GM12864 (cell line): ENCODE measurements at places on chromosomes 3 and 15.

DNA sequence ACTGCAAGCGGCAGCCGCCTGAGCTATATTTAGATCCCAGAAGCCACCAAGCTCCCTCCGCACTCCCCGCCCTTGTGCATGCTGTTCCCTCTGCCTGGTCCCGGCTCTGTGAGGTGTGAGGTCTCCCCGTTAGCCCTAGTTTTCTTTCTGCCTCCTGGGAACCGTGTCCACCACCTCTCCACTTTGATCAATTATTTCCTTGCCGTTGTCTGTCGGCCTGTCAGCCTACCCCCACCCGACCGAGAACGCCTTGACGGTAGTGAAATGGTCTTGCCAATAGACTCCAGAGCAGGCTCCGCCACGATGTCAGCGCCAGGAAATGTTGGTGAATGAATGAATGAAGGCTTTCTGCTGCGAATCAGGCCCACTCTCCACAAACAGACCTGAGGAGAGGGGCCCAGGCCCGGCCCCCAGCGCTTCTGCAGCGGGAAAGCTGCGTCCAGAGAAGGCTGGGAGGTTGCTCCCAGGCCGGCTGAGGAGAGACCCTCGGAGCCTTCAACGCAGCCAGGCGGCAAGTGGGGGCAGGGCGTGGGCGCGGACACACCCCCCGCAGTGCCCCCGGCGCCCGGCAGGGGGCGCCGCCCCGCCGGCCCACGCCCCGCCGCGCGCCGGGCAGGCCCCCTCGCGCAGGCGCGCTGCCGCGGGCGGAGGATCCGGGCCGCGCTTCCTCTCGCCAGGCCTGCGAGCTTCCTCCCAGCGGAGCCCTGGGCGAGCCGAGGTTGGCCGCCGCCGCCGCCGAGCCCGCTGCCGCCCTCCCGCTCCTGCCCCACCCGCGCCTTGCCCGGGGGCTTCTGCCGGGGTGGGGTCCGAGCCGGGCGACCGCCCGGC is at the start of gene CSK:
TSS of gene CSK (plus strand) at position 650 of the 828 bp plus-strand sequence. CDS start 16,218 bp downstream, outside the sequence.
- DNase-seq, result no peak

- DNase-seq, result no peak
Observed at GRCh38 chr3:190641564-190641963, 127.7 kb downstream of the IL1RAP start.

GRCh38 chr3:116432795-116433194 is 12.5 kb downstream of the LSAMP start:
- DNase-seq, result no peak

GRCh38 chr3:185649414-185649813 is 63.3 kb downstream of the SENP2 start:
- DNase-seq, result no peak
